NCI-H1436 treated with DMSO at 0.1 percent for 48 hours (cell line): ENCODE measurements at places on chromosomes 16 and 17.

DNA sequence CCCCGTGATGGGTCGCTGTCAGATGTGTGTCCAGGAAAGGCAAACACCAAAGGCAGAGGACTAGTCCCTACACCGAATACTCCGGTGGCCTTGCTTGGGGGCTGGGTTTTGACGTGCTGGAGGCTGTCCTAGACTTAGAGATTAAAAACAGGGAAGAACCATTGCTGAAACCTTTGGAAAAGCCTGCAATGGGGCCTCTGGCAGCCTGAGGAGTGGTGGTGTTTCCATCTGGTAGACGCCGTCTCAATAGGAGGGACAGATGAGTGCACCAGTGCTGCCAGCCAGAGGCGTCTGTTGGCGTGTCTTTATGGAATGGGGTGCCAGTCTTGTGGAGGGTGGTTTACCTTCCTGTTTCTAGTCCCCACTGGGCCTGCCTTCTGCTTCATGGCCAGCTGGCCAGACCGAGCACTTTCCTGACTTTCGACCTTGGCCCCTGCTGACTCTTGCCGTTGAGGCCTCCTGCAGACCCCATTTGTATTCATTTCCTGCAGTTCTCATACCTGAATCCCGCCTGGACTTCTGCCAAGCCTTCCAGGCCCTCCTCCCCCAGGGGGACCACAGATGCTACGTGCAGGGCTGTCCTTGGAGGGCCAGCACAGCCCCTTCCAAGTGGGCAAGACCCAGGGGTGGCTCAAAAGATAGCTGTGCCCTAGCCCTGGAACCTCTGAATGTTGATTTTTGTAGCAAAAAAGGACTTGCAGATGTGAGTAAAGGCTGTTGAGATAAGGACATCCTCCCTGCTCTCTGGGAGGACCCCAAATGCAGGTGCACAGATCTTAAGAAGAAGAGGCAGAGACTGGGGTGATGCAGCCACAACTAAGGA is 1.9 kb upstream of the DNASE1 start:
- DNase-seq: no peak

- no peak for DNase-seq
Observed at GRCh38 chr17:66667090-66667489, 167.8 kb upstream of the CACNG5 start.

GRCh38 chr17:43998552-43998951 is 5.9 kb upstream of the NAGS start:
- DNase-seq: no peak

- no peak for DNase-seq
Observed at GRCh38 chr17:10738521-10739258, 8.9 kb upstream of the TMEM220 start.

GRCh38 chr16:69323415-69323814 is 7.0 kb downstream of the PDF start:
- DNase-seq: no peak

GRCh38 chr17:49191917-49192741 is 18.2 kb downstream of the GNGT2 start:
- DNase-seq: peak; percentile 86

- DNase-seq: no peak
Observed at GRCh38 chr16:84194018-84194417, 3.1 kb downstream of the ADAD2 start.

GRCh38 chr17:64399071-64399766 is 8.6 kb upstream of the PECAM1 start:
- no peak for DNase-seq

DNA sequence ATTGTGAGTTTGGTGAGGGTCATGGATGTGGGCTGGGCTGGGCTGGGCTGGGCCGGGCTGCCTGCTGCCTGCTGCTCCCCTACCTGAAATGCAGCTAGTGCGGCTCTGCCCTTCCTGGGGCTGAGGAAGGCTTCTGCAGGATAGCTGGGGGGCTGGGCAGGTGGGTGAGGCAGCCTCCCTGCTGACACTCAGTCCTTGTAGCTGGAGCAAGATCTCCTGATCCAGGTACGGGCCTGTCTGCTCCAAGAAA is 4.7 kb downstream of the RPL13 start:
- no peak for DNase-seq

- DNase-seq: no peak
Observed at GRCh38 chr16:31478956-31479355, 4.0 kb upstream of the SLC5A2 start.

DNA sequence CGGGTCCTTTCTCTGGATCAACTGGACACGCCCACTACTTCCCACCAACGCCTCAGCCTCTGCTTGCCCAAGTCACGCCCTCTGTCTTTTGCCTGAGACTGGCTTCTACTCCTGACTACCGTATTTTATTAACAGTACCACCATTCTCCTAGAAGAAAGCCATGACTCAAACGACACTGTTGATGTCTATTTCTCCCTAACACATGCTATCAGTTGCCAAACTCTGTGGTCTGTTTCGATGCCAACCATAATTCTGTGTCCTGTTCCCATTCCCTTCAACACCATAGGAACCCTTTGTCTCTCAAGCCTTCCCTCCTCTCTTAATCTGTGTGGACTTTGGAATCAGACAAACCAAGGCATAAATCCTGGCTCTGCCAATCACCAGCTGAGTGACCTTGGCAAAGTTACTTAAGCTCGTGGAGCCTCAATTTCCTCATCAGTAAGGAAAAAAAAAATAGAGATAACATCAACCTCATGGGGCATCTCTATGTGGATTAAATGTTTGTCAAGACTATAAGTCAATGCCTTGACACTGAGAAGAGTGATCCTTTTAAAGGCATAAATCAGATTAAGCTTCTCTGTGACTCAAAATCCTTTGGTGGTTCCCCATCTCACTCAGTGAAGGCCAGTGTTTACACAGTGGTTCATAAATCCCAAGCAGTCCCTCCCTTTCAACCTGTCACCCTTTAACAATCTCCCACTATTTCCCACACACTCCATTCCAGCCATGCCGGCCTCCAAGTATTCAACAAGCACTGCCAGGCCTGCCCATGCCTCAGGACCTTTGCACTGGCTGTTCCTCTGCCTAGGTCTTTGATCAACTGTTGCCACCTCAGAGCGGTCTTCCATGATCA is 45.6 kb downstream of the ERN1 start:
- DNase-seq: no peak

DNA sequence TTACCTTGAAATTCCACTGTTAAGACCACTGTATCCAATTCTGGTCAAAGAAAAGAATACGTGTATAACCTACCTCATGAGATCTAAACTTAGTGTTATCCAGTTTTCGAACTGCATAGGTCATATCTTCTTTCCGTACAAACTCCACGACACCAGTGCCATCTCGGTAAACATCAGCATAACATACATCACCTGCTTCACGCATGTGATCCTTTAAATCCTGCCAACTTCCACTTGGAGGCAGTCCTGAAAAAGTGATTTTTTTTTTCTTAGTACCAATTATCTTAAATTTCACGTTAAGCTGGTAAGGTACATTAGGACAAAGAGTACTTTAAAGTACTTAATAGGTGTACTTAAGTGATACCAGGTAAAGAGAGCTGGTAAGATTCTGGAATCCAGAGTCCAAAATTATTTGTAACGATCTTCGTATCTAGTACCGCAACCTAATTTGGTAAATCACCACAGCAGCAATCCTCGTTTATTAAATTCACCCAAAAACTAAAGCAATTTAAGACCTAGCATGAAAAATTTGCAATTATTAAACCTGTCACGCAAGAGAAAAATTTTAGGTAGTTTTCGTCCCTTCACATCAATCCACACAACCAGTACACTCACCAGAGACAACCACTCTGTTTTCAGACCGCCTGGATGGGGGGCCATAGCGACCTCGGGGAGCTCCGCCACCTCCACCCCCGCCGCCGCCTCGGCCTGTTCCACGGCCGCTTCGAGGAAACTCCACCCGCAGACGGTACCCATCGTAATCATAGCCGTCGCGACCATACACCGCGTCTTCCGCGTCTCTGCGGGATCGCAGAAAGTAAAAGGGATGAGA is 1.1 kb downstream of the SRSF1 start:
- no peak for DNase-seq

- DNase-seq: peak; percentile 80
Observed at GRCh38 chr16:3264137-3265036, 8.0 kb upstream of the MEFV start.

DNA sequence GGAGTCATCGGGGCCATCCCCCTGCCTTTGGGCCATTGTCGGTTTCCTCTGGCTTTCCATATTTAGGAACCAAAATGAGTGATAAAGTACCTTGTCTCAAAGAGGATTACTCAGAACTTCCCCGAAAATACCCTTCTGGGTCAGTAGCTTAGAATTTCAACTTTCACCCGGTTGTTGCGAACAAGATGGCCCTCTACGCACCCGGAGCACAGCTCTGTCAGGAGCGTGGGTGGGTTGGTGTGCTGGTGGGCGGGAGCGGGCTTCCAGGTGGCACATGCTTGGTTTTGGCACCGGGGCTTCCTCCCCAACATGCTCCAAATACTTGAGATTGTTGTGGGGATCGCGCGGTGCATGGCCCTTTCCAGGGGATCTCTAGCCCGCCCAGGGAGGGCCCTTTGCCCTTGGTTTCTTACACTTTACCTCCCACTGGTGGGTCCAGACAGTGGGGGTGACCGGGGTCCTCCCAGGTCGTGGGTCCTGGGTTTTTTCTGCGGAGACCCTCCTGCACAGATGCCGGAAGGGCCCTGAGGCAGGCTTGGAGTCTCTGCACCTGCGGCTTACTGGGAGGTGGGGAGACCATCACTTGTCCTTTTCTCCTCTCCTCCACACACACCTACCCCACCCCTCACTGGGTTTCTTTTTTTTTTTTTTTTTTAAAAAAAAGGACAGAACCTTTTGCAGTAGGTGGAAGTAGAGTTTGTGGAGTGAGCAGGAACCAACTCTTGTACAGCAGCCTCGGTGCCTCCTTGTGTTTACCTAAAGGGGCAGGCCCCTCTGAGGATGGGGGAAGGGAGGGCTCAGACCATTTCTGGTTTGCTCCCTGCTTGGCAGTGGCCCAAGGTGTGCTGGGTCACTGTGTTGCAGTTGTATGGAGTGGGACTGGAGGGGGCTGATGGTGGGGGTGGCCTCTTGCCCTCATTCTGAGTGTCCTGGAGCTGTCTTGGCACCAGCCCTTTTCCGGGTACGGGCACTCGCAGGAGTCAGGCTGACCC is 142.1 kb downstream of the SEC14L1 start:
- no peak for DNase-seq

DNA sequence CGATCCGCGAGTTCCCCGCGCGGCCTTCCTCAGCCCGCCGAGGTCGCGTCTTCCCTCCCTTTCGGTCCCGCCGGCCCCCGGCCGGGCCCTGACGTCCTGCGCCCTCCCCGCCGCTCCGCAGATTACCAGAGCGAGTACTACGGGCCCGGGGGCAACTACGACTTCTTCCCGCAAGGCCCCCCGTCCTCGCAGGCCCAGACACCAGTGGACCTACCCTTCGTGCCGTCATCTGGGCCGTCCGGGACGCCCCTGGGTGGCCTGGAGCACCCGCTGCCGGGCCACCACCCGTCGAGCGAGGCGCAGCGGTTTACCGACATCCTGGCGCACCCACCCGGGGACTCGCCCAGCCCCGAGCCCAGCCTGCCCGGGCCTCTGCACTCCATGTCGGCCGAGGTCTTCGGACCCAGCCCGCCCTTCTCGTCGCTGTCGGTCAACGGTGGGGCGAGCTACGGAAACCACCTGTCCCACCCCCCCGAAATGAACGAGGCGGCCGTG is 5.4 kb downstream of the LHX1 start:
- no peak for DNase-seq

- DNase-seq: no peak
Observed at GRCh38 chr16:72673118-72673517, 374.8 kb downstream of the ZFHX3 start.

- DNase-seq: no peak
Observed at GRCh38 chr17:4232168-4232813, 31.5 kb downstream of the ANKFY1 start.

DNA sequence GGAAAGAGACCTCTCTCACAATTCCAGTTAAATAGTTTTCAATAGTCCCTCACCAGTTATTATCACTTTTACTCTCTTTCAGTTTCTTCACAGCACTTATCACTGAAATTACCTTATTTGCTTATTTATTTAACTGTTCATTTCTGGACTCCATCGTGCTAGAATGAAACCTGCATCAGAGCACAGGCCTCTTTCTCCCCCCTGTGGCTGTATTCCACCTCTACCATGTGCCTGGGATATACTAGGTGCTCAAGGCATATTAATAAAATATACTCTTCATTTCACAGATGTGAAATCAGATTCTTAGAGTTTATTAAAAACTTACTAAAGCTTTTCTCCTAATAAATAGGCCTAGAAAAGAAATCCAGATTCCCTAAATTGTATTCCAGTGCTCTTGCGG is 308.9 kb upstream of the MON1B start:
- no peak for DNase-seq

DNA sequence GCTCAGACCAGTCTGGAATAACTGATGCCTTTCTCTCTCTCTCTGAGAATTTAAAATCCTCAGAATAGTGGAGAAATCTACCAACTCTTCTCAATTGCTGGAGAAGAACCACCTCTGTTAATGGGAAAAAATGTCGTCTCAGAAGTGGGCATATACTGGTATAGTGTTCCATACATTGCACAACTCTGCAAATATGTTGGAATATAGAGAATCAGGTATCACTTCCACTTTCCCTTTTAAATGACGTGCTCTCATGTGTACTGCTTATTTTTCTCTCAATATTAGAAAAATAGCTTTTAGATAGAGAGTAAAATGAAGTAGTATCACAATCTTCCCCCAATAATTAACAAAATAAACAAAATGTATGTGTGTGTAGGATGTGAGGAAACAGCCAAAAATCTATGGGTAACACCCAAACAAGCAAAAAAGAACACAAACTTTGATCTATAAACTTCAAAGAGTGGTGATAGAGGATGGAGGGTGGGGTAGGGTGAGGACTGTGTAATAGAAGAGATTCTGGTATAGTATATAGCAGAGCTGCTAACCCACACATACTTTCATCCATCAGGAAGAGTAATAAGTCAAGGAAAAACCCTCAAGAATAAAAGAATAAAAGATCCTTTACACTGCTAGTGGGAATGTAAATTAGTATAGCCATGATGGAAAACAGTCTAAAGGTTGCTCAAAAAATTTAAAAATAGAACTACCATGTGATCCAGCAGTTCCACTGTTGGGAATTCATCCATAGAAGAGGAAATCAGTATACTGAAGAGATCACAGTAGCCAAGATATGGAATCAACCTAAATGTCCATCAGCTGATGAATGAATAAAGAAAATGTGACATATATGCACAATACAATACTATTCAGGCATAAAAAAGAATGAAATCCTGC is 46.9 kb downstream of the NFATC3 start:
- DNase-seq: no peak

- no peak for DNase-seq
Observed at GRCh38 chr16:21211486-21211885, at the start of gene ZP2. TSS of gene ZP2 (minus strand) at chr16:21211574. CDS start at chr16:21211547, 27 bp downstream.

GRCh38 chr17:15257258-15257788 is 7.8 kb downstream of the PMP22 start:
- no peak for DNase-seq

GRCh38 chr17:82989881-82990280 is 89.5 kb upstream of the METRNL start:
- no peak for DNase-seq

DNA sequence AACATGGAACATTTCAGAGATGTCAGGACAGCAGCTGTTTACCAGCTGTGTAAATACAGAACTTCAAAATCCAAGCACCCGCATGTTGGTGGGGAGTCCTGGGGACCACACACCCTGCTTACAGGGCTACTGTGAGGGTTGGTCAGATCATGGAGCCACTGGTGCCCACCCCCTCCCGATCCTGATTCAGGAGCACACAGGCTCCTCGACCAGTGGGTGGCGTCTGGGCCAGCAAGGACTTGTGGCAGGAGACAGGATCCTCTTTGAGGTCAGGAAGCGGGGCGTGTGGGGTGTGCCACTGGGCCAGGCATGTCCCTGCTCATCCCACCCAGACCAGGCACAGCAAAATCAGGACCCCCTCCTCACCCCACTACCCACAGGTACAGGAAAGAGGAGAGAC is 83.6 kb downstream of the SDK2 start:
- DNase-seq: no peak
